ENCODE measurements at places on chromosomes 3 and 15. TPM values are rescaled to one million over a fixed set of nuclear protein-coding genes. Genes with fewer than 3 reads are reported as not detected.

The FYTTD1 gene
- 63.8 TPM for total RNA-seq

The CRYGS gene
- total RNA-seq: 2.4 TPM

The TF gene
- total RNA-seq: under 0.01 TPM

The NR2E3 gene
- total RNA-seq: under 0.01 TPM

The PARP14 gene
- total RNA-seq: 47.2 TPM

The OIP5 gene
- total RNA-seq: 0.59 TPM

The FAM174B gene
- not detected for total RNA-seq

All from smooth muscle cell of the umbilical artery (primary cell).